ENCODE measurements at places on chromosomes 5 and 9. TPM values are rescaled to one million over a fixed set of nuclear protein-coding genes. Genes with fewer than 3 reads are reported as not detected.
A peak's percentile ranks its signal among the peaks of the same experiment; 100 is the strongest.

DNA sequence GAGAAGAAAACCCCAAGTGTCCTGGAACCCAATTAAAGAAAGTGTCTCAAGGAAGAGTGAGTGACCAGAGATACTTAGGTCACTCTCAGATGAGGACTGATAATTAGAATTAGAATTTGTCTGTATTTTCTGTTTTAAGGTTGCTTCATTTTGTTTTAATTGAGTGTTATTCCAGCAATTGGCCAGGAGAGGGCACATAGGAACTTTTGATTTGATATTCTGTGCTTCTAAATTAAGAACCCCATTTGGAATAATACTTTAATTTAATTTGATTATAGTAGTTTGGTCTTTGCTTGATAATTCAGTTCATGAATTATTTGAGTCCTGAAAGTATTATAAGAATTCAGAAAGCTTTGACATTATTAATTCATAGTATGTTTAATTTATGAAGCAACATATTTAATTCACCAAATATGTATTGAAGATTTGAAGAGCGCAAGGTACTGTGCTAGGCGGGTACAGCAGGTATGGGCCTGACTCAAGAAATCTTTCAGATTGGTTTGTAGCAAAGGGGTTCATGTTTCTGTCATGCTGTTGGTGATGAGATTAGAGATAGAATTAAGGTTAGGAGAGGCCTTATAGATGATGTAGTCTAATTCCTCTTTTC is 4.9 kb downstream of the MRPL22 start:
- no peaks in the 10 kb centered on the region for H3K27me3 ChIP-seq
- peaks cover 39% of the 10 kb centered on the region for H3K4me1 ChIP-seq
- no peak overlapping the region for H3K27ac ChIP-seq
- peaks cover 6% of the 10 kb centered on the region for H3K36me3 ChIP-seq

The KIF12 gene
- not detected for total RNA-seq

The PCSK1 gene
- not detected for total RNA-seq

GRCh38 chr5:310941-311434 is 10.5 kb upstream of the AHRR start:
- peaks cover 4% of the 10 kb centered on the region for H3K4me1 ChIP-seq
- peaks cover 14% of the 10 kb centered on the region for H3K36me3 ChIP-seq
- DNase-seq: no peak
- peak overlapping the region; percentile 34 for H3K27ac ChIP-seq

DNA sequence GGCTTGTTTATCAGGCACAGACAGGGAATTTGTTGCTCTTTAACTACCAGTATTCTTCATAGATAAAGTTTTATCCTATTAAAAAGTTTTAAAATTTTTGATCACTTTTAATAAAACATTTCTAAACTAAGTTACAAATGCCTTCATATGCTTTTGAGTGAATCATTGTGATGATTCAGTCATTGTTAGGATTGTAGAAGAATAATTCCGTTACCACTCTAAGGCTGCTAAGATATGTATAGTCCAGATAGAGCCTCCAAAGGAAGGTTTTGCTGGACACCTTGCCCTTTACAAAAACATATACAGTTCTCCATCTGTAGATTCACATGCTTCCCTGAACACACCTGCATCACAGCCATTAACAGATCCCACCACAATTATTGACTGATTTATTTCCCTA is 233.7 kb downstream of the SPOCK1 start:
- no peaks in the 10 kb centered on the region for H3K36me3 ChIP-seq
- DNase-seq: no peak
- H3K4me1 ChIP-seq: no peaks in the 10 kb centered on the region
- H3K27me3 ChIP-seq: peaks cover 5% of the 10 kb centered on the region

DNA sequence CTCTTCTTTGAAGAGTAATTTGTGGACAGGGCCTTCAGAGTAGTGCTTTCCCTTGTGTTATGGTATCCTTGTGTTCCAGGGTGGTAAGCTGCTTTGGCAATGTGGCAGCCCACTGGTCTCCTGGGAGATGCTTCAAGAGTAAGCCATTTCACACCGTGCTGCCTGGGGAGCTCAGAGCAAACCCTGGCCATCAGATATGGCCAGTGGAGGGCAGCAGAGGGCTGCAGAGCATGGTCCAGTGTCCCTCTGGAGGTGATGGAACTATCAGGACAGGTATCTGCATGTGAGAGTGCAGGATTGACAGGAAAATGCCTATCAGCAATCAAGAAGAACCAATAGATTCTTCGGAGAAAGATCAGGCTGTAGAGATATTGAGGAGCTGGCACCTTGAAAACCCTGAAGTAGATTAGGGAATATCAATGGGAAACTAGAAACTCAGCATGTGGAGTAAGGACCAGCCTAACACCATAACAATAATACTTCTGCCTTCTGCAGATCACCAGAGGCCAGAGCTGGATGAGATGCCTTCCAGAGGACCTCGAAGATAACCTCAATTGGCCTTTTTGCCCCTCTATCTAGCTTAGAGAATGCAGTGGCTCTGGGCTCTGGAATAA is 90.8 kb downstream of the PLPPR1 start:
- no peak overlapping the region for H3K4me3 ChIP-seq
- no peaks in the 10 kb centered on the region for H3K27me3 ChIP-seq
- H3K4me1 ChIP-seq: no peaks in the 10 kb centered on the region
- DNase-seq: peak; percentile 44
- no peak overlapping the region for H3K27ac ChIP-seq
- no peaks in the 10 kb centered on the region for H3K36me3 ChIP-seq

The MYOT gene
- total RNA-seq: not detected

DNA sequence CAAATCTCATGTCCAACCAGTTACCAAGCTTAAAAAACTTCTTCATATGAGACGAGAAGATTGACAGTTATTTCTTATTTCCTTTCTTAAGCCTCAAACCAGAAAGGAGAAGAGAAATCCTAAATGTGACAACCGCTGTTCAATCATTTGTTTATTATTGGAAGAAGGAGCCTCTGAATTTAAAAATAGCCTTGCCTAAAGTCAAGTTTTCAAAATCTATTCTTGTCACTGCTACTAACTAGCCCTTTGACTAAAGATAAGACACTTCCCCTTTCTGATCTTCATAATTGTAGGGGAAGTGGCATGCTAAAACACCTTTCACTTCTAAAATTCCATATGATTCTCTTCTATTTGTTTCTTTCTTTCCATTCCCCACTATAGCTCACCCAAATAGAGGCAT is 106.2 kb upstream of the EMB start:
- no peak overlapping the region for H3K27ac ChIP-seq
- peaks cover 7% of the 10 kb centered on the region for H3K4me1 ChIP-seq
- no peak for DNase-seq

The AK8 gene
- not detected for total RNA-seq

The IGFBPL1 gene
- not detected for total RNA-seq
